ENCODE measurements at places on chromosomes 16 and 17.

GRCh38 chr16:53372992-53373871 is 61.0 kb upstream of the RBL2 start:
- DNase-seq = no peak

DNA sequence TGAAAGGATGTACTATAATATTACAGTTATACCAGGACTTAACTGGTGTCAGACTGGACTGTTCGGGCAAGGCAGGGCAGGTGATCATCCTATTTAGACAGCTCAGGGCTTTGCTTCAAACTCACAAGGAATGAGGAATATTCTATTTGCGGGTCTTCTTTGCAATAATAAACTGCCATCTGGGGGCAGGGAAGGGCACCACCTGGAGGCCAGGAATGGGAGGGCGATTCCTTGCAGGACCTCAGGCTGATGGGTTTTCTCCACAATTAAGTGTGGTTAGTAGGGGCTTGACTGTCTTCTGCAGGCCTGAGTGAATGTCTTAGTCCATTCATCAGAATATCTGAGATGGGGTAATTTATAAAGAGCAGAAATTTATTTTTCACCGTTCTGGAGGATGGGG is 424.1 kb downstream of the CA10 start:
- no peak for DNase-seq

DNA sequence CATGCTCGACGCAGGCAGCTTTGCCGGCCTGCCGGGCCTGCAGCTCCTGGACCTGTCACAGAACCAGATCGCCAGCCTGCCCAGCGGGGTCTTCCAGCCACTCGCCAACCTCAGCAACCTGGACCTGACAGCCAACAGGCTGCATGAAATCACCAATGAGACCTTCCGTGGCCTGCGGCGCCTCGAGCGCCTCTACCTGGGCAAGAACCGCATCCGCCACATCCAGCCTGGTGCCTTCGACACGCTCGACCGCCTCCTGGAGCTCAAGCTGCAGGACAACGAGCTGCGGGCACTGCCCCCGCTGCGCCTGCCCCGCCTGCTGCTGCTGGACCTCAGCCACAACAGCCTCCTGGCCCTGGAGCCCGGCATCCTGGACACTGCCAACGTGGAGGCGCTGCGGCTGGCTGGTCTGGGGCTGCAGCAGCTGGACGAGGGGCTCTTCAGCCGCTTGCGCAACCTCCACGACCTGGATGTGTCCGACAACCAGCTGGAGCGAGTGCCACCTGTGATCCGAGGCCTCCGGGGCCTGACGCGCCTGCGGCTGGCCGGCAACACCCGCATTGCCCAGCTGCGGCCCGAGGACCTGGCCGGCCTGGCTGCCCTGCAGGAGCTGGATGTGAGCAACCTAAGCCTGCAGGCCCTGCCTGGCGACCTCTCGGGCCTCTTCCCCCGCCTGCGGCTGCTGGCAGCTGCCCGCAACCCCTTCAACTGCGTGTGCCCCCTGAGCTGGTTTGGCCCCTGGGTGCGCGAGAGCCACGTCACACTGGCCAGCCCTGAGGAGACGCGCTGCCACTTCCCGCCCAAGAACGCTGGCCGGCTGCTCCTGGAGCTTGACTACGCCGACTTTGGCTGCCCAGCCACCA is 9.7 kb downstream of the VASN start:
- no peak for DNase-seq

DNA sequence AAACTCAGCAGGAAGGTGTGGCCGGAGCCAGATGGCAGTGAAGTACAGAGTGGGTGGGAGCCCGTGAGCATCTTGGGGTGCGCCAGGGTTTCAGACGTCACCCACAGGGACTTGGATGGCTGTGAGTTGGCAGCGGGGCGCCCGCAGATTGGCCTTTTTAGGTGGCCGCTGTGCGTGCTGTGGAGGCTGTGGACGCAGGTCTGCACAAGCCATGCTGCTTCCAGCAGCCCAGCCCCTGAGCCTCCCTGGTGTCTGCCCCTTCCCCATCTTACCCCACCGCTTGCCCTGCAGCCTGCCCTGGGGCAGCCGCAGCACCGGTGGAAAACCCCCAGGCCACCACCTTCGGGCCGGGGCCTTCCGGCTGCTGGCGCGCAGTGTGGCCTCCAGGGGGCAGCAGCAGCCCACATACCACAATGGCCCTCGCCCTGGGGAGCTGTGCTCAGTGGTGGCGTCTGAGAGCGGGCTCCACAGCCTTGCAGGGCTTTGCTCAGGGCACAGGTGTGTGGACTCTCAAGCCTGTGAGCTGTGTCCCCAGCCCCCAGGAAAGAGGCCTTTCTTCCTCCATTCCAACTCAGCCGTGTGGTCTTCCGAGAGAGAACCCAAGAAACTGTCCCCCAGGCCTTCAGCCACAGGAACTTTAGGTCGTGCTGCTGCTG is 11.8 kb downstream of the ENDOV start:
- DNase-seq = no peak

DNA sequence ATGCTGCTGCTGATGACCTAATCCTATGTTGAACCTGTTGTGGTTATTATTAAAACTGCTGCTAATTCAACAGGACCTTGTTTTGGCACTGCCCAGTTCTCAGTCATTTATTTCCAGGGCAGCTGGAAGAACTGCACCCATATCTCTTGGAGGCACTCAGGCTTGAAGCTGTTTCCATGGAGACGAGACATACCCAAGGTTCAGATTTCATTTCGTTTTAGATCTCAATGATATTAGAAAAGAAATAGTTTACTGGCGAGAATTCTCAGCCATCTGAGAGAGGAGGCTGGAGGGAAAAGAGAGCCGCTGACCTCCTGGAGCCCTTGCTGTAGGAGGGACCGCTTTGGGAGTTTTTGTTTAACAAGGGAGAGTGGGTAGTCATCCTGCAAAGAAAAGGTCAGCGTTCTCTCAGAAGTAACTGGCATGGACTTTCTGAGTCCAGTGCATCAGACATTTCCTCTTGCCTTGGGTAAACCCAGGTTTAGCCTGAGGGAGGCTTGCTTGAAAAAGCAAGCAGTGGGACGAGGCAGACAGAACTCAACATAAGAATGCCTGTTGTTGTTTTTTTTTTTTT is 75.4 kb downstream of the YPEL2 start:
- no peak for DNase-seq

DNA sequence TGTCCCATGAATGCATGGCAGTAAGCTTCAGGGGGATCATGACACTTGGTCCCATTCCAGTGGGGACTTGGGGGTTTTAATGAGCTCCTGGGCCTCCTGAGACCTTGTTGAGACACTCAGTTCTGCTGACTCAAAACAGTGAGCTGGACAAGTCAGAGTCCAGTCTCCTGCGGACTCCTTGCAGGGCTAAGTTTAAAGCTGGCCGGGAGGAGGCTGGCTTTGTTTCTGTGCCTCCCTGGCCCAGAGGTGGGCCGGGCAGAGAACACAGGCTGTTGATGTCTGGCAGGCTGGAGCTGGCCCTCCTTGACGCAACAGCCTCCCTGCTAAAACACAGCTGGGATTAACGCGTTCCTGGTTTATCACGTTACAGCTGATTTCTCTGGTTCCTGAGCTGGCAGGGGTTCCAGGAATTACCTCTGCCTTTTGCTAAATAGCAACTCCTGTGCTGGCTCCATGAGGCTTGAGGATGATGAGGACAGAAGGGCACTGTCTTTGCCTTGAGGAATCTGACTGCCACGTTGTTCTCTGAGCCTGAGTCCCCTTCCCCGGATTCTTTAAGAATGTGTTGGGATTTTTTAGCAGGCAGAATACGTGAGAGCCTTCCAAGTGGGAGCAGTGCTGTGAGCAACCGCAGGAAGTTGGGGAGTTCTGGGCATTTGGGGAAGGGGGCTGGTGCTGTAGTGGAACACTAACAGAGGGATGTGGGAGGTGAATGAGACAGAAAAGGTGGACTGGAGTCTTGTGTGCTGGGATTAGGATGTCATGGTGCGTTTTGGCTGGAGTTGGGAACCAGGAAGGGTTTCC is 2.0 kb downstream of the GPT2 start:
- DNase-seq = no peak

GRCh38 chr16:48136547-48137360 is 19.0 kb downstream of the ABCC12 start:
- DNase-seq = no peak

DNA sequence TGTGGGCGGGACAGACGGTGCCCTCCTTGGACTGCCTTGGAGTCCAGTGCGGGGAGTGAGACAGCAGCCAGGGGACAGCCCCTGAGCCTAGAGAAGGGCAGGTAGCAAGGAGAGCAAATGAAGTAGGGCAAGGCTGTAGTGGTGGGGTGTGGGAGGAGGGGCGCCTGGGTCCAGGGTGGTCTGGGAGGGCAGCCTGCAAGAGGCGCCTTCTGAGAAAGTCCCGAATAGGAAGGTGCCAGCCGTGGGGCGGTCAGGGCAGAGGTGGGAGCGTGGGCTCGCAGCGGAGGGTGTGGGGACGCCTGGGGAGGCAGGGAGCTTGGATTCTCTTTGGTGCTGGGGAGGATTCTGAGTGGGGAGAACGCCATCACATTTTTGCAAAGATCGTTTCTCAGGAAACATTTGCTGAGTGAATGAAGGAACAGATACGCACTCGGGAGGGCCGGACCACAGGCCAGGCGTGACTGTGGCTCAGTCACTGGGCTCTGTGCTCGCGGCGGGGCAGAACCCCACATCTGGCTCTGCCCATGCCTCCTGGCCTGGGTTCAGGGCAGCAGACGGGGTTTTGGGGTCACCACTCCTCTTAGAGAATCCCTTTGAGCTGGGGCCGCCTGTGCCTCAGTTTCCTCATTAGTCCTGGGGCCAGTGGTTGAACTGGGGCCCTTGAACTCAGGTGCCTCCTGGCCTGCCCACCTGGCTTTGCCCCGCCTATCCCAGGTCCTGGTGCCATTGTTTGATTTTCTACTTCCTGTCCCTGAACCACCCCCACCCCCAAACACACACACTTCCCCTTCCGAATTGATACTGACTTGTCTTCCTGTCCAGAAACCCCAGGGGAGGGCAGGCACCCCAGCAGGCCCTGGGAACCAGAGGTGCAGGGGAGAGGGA is 4.2 kb downstream of the SNN start:
- no peak for DNase-seq

- no peak for DNase-seq
Measured at GRCh38 chr17:28346746-28347246, 10.5 kb downstream of the POLDIP2 start.

- DNase-seq = no peak
Measured at GRCh38 chr17:2058586-2059546, 4.0 kb downstream of the HIC1 start.

DNA sequence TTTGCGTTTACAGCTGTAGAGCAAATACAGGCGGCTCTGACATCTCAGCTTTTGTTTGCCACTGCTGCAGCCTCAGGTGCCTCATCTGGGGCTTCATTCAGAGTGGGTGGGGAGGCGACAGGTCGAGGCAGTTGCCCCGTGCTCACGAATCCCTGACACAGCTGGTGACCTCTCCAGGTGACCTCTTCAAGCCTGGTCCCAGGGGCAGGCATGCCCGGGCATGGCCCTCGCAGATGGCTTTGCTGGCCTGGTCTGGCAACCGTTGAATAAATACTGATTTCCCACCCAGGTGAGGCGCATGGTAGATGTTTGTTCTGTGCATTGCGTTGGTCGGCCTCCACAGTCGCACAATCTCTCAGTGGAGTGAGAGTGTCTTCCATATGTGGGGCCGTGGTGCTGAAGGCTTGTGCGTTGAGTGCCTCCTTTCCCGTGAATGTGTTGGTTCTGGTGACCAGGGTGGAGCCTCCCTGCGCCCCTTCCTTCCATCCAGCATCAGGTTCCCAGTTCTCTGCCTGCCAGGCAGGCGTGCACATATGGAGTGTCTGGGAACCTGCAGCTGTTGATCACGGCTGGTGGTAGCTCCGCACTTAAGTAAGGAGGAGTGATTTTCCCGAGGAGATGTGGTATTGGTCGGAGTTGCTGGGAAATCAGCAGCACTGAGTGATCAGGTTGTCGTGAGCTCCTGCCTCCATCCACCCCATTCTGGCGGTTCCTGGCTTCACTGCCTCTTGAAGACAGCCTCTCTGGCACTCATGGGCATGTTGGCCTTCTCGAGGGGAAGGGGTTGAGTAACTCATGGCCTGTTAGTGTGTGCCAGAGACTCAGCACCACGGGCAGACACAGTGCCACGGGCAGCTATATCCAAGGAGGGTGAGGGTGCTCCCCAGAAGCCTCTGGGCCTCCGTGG is 149.7 kb downstream of the RPTOR start:
- DNase-seq = no peak

- no peak for DNase-seq
Measured at GRCh38 chr17:56912105-56912999, 1.5 kb downstream of the TRIM25 start.

- no peak for DNase-seq
Measured at GRCh38 chr17:82334204-82334621, 647 bp upstream of the SECTM1 start.

DNA sequence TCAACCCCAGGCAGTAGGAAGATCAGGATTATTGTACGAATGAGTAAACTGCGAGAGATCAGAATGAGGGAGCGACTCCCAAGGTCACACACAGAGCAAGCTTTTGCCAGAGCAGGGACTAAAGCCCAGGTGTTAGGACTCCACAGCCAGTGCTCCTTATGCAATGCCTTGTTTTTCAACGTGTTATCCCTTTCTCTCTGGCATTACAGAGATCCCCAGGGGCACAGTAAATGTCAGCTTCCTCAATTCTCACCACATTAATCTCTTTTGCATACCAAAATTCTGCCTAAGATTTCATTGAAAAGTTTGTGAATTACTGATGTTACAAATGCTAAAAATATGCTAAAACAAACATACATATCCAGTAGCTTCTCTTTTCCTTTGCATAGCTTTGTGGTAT is 68.1 kb upstream of the CES5A start:
- DNase-seq = no peak

DNA sequence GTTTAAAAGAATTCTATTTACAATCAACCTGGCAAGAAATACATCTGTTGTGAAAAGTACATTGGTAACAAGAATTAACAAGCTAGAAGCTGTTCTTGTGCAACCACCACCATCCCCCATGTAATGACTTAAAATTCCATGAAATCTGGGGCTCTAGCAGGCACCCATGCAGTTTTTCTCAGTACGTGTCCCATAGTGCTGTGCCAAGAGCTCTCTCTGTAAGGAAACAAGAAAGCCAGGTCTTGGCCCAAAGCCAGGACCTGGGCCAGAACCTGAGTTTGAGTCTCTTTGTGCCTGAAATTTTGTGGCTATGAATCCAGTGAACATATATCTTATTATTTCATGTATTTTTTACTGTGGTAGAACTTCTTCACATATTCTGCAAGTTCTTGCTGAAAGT is 46.6 kb downstream of the NUP93 start:
- no peak for DNase-seq

- DNase-seq = no peak
Measured at GRCh38 chr16:2819179-2819938, 2.3 kb downstream of the PRSS21 start.

DNA sequence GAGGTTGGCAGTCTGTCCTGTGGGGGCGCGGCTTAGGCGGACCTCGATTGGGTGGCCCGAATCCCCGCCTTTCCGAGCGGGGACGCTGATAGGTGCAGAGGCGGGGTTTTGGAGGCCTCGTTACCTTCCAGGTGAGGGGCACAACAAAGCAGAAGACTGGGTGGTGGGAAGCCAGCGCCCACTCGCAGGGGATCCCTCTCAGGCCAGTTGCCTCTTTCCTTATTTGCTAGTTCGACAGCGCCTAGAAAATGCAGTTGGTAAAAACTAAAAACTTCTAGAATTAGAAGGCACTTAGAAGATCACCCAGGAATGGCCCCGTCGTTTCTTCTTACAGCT is 730 bp downstream of the KAT7 start:
- DNase-seq = no peak

GRCh38 chr16:82954224-82954929 is 327.6 kb downstream of the CDH13 start:
- peak; percentile 23 for DNase-seq

- DNase-seq = no peak
Measured at GRCh38 chr17:71430281-71430680, 690.5 kb upstream of the SOX9 start.

- DNase-seq = no peak
Measured at GRCh38 chr17:74130841-74131240, 72.6 kb upstream of the RPL38 start.

- DNase-seq = no peak
Measured at GRCh38 chr16:84885342-84885910, 65.6 kb downstream of the CRISPLD2 start.
